ENCODE measurements at places on chromosomes 1 and 21. TPM values are rescaled to one million over a fixed set of nuclear protein-coding genes. Genes with fewer than 3 reads are reported as not detected.

The HUNK gene
- 0.17 TPM for total RNA-seq

The SPOCD1 gene
- total RNA-seq, result 13.5 TPM

The GPR61 gene
- under 0.01 TPM for total RNA-seq

The FAM167B gene
- 0.17 TPM for total RNA-seq

The SLC16A4 gene
- total RNA-seq, result 29.4 TPM

The CD244 gene
- total RNA-seq, result not detected

The FMN2 gene
- not detected for total RNA-seq

The CFHR3 gene
- total RNA-seq, result not detected

The AMPD1 gene
- total RNA-seq, result not detected

The ORC1 gene
- 0.83 TPM for total RNA-seq

The PPCS gene
- 51.9 TPM for total RNA-seq

The PLD5 gene
- 25.1 TPM for total RNA-seq

The CFHR1 gene
- not detected for total RNA-seq

The TGFB2 gene
- 39.6 TPM for total RNA-seq

The SERPINC1 gene
- total RNA-seq, result not detected

The SLC35A3 gene
- total RNA-seq, result 46.2 TPM

The SPAG17 gene
- total RNA-seq, result not detected

The SYNJ1 gene
- total RNA-seq, result 11.3 TPM

The CNTN2 gene
- not detected for total RNA-seq

The HRNR gene
- not detected for total RNA-seq

The FAM163A gene
- total RNA-seq, result not detected

The DHRS3 gene
- total RNA-seq, result 18.7 TPM

The FCAMR gene
- total RNA-seq, result not detected

The NBPF12 gene
- total RNA-seq, result 6.0 TPM

The INSRR gene
- not detected for total RNA-seq

The TTC39A gene
- total RNA-seq, result 1.0 TPM

The ST3GAL3 gene
- 10.7 TPM for total RNA-seq

The SLC30A7 gene
- total RNA-seq, result 46.1 TPM

The OR2G6 gene
- not detected for total RNA-seq

The SPRR2F gene
- total RNA-seq, result not detected

The ASTN1 gene
- not detected for total RNA-seq

The KRTAP13-2 gene
- total RNA-seq, result not detected

The PGLYRP3 gene
- not detected for total RNA-seq

The RAB3GAP2 gene
- total RNA-seq, result 46.3 TPM

The C1orf185 gene
- total RNA-seq, result not detected

The IVL gene
- total RNA-seq, result 0.50 TPM

The FLG gene
- total RNA-seq, result 1.0 TPM

The CCDC185 gene
- not detected for total RNA-seq

The PWP2 gene
- total RNA-seq, result 6.3 TPM

The ADAMTS5 gene
- 22.3 TPM for total RNA-seq

The KRTAP19-1 gene
- not detected for total RNA-seq

The NES gene
- total RNA-seq, result not detected

The PKLR gene
- total RNA-seq, result not detected

The CDA gene
- 2.8 TPM for total RNA-seq

The NGF gene
- total RNA-seq, result 1.3 TPM

The CD1D gene
- 1.3 TPM for total RNA-seq

The ZNF683 gene
- not detected for total RNA-seq

The SPEN gene
- 32.3 TPM for total RNA-seq

The AK4 gene
- 95.0 TPM for total RNA-seq

The AQP10 gene
- total RNA-seq, result not detected

The FCRL3 gene
- total RNA-seq, result not detected

The RXFP4 gene
- total RNA-seq, result not detected

The TBX15 gene
- total RNA-seq, result not detected

The KRTAP21-2 gene
- total RNA-seq, result not detected
